Testis (tissue), 5 donors: ENCODE measurements at places on chromosomes 13 and 19. TPM values are rescaled to one million over a fixed set of nuclear protein-coding genes. Genes with fewer than 3 reads are reported as not detected.

C19orf67 gene
- total RNA-seq, result 12.7 TPM

TEX26 gene
- 5.5 TPM for total RNA-seq

KMT2B gene
- 109 TPM for total RNA-seq

SYNGR4 gene
- 26.1 TPM for total RNA-seq
